ENCODE measurements at places on chromosomes 12 and 14.

GRCh38 chr12:72295744-72296143 is 23.6 kb downstream of the TRHDE start:
- DNase-seq = no peak

- DNase-seq = no peak
Observed at GRCh38 chr12:57154804-57155434, 7.5 kb upstream of the LRP1-AS start.

DNA sequence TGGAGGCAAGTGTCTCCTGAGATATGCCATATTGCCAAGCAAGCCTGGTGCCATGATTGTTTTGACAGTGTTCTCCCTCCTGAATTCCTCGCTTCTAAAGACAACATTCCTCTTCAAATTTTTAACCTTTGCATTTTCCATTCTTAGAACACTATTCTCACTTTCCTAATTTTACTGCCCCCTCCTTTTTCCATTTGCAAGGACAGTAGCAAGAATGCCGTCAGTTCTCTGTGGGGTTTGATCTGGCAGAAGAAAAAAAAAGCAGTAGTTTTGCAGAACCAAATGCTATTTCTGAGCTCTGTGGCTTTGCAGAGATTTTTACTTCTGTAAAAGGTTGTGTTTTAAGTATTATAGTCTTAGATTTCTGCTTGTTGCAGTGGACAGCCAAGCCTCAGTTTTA is 295.2 kb downstream of the NUAK1 start:
- no peak for DNase-seq

GRCh38 chr14:68235011-68235410 is 415.4 kb downstream of the RAD51B start:
- no peak for DNase-seq

DNA sequence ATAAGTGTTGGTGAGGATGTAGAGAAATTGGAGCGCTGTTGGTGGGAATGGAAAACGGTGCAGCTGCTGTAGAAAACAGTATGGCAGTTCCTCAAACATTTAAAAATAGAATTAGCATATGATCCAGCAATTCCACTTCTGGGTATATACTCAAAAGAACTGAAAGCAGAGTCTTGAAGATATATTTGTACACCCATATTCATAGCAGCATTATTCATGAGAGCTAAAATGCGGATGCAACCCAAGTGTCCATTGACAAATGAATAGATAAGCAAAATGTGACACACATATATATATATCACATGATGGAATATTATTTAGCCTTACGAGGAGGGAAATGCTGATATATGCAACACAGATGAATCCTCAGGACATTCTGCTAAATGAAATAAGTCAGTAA is 84.7 kb upstream of the CEP83 start:
- no peak for DNase-seq

DNA sequence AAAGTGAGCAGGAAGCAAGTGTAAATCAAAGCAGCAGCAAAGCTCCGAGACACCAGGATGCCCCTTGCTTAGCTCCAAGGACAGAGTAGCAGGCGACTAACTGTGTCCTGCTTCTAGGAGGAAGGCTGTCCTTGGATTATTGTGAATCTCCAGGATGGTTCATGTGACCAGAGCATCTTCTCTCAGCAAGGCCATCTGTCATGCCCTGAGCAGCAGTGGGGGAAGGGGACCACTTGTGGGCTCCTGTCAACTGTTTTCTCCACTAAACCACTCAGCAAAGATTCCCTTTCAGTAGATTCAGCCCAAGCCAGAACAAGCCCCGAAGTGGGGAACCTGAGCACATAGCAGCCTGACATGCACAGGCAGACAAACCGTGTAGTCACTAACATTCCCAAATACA is 19.4 kb downstream of the MAP3K9 start:
- DNase-seq = no peak

All from SJSA1 (cell line).